ENCODE measurements at places on chromosomes 12 and 14.

- no peak for DNase-seq
Measured at GRCh38 chr12:27998658-27999057, 26.1 kb upstream of the PTHLH start.

- DNase-seq: no peak
Measured at GRCh38 chr12:125922330-125922729, 857.1 kb downstream of the AACS start.

DNA sequence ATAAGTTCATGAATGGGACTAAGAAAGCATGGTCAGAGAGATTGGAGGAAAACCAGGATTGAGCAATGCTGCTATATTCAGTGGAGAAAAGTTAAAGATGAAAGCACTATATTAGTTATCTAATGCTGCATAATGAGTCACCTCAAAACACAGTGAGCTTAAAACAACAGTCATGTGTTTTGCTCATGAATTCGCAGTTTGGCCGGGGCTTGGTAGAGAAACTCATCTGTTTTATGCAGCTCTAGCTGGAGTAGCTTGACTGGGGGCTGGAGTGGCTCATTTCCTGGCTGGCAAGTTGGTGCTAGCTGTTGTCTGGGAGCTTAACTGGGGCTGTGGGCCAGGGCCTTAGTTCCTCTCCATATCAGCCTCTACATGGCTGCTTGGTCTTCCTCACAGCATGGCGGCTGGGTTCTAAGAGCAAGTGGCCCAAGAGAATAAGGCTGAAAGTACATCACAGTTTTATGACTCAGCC is 90.1 kb downstream of the ADCK1 start:
- no peak for DNase-seq

- no peak for DNase-seq
Measured at GRCh38 chr12:15629761-15630160, 159.4 kb downstream of the EPS8 start.
